Left renal cortex interstitium (tissue), 4 donors: ENCODE measurements at places on chromosomes 2 and 18. TPM values are rescaled to one million over a fixed set of nuclear protein-coding genes. Genes with fewer than 3 reads are reported as not detected.

DNA sequence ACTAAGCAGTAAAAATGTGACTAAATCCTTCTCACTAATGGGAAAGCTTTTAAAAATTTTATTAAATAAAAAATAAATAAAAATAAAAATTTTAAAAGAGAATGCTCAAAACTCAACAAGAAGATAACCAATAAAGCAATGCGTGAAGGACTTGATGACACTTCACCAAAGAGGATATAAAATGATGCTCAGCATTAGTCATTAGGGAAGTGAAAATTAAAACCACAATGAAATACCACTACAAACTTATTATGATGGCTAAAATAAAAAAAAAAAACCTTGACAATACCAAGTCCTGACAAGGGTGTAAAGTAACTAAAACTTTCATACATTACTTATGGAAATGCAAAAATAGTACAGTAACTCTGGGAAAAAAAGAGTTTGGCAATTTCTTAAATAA lies 3.3 kb upstream of the WDR75 start:
- no peak for DNase-seq

DNA sequence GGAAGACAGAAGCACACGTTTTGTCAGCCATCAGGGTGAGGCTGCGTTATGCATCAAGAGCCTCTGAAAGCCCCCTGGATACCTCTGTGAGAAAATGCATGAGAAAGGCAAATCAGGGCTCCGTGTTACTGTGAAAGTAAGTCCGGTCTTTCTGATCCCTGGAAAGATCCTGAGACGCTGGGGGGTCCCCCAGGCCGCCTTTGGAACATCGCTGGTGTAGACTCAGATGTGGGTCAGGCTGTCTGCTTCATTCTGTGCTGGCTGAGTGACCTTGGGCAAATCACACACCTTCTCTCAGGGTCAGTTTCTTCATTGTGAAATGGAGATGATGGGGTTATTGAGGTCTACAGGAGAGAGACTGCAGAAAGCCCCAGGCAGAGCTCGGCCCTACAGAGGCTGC lies 42.0 kb upstream of the HS6ST1 start:
- DNase-seq, result no peak

- no peak for DNase-seq
Measured at GRCh38 chr2:128563348-128563687, 244.7 kb upstream of the HS6ST1 start.

DNA sequence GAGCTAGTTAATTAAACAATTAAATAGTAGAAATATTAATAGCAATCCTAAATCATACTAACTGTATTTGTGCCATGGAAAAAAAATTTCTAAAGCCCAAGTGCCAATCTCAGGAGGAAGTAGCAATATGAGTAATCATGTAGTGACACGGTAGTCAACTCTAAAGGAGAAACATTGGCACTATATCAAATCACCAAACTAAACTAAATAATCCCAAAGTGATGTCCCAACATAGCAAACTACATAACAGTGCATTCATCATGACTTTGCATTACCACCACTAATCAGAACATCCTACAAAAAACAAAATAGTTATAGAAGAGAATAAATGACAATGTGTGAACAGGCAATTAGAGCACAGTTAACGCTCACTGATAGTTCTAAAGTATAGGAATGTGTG lies 195.1 kb downstream of the EXOC6B start:
- DNase-seq, result no peak

The TNFAIP6 gene
- 1.8 TPM for polyA plus RNA-seq

DNA sequence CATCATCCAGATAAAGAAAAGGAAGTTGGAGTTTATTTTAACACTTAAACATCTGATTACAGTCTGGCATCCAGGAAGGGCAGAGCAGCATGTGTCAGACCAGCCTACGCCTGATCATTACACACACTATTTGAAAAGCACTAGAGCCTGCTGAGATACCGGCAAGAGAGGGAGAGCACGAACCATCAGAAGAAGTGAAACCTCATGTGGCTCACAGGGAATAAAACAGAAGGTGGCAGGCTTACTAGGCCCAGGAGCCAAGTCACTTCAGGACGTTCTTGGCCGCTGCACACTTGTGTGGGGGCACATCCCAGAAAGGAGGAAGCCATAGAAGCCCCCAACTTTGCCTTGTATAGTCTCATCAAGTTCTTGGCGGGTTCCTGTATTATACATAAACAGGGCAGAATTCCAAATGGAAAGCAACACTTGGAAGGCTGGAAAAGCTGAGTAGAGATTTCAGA lies 105.5 kb downstream of the UGGT1 start:
- no peak for DNase-seq

DNA sequence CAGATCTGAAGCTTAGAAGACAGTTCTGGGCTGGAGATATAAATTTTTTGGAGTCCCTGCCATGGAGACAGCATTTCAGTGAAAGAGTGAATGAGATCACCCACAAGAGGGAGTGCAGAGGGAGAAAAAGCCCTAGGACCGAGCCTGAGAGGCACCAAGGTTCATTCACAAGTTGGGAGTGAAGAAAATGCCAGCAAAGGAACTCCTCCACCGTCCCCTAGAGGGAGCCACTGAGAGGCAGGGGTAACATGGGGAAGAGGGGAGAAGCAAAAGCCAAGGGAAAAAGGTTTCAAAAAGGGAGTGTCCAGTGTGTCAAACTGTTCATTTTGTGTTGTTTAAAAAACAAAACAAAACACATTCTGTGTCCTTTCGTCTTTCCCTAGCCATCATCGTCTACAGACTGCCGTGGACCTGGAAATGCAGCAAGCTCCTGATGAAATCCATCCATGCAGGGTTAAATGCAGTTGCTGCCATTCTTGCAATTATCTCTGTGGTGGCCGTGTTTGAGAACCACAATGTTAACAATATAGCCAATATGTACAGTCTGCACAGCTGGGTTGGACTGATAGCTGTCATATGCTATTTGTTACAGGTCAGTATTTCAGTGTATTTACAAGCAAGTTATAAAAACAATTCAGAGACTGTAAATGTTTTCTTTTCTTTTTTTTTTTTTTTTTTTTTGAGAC lies 19.1 kb downstream of the CYBRD1 start:
- DNase-seq, result no peak

GRCh38 chr2:42859006-42859552 lies 66.7 kb upstream of the HAAO start:
- peak; percentile 69 for DNase-seq

DNA sequence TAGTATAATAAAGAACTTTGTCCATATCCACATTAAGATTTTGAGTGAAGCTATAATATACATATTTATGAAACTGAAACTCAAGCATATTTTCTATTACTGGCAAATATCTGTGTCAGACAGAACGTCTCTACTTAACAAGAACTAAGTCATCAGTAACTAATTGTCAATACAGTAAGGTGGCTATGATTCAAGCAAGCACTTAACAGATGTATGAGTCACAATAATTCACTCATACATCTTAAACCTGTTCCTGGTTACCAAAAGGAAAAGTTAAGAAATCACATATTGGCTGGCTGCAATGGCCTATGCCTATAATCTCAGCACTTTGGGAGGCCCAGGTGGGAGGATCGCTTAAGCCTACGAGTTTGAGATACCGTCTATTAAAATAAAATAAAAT lies 96.0 kb downstream of the SOS1 start:
- DNase-seq, result no peak

DNA sequence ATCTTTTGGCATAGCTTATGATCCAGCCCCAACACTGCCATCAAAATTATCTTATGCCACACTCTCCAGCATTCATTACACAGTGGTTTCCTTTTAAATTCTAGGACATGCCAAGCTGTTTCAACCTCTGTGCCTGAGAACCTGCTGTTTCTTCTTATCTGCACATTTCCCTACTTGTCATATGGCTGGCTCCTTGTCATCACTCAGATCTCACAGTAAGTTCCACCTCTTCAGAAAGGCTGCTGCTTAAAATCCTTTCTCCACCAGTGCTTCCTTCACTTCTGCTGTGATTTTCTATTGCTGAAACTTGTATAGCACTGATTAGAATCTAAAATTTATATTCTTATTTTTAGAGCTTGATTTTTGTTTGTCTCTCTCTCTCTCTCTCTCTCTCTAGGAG lies 43.4 kb downstream of the MC4R start:
- DNase-seq, result no peak

The UGT1A4 gene
- not detected for polyA plus RNA-seq

DNA sequence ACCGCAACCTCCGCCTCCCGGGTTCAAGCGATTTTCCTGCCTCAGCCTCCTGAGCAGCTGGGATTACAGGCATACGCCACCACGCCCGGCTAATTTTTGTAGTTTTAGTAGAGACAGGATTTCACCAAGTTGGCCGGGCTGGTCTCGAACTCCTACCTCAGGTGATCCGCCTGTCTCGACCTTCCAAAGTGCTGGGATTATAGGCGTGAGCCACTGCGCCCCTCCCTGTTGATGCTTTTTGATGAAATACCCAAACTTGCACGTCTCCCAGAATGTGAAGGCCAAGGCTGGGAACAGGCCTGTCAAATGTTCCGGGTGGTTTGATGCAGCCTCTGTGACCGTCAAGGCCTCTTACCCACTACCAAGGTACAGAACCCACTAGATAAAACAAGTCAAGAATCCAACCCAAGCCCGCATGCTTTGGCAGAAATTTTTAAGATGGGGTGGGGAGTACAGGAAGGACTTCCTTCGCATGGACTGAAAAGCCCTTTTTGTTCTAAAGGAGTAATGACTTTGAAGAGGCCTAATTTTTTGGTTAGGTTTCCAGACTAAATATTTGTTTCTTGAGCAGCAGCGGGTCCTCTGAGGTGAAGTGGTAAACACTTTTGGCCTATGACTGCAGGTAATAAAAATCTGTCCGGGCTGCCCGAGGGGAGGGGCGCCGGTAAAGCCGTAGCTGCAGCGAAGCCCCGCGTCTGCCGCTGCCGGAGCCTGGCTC lies 3.7 kb upstream of the EVX2 start:
- no peak for DNase-seq

The SLC9A2 gene
- polyA plus RNA-seq, result 6.2 TPM

DNA sequence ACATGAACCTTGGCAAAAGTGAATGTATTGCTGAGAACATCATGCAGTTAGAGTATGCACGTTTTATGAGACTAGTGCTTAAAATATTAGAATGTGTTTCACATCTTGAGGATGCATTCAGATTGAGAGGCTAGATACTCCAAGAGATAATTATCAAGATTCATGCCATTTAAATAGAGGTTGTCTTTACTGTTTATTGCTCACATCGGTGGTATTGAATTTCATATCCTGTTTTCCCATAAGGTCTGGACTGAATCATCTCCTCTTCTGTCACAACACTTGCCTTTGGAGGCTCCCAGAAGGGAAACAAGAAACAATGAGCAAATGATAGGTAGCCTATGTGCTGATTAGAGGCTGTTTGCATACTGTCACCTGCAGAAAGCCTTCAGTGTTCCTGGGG lies 83.8 kb downstream of the CLHC1 start:
- DNase-seq, result no peak

GRCh38 chr2:65357959-65358294 lies 74.5 kb downstream of the SPRED2 start:
- no peak for DNase-seq

DNA sequence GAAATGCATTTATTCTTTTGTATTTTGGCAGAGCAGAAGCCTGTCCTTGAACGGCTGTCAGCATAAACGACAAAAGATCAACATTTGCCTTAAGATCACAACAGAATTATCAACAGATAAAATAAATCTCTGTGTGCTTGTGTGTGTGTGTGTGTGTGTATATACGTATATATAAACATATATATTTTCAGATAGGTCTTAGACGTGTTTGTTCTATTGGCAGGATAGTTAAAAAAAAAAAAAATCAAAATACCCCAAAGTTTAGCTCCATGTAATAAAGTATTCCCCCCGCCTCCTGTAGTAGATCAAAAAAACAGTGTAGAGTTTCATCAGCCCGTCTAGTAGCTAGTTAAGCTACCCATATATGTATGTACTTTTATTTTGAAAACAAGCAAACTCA lies 107.9 kb downstream of the CHN1 start:
- no peak for DNase-seq

The TOGARAM2 gene
- 0.75 TPM for polyA plus RNA-seq

The AQP4 gene
- 2.3 TPM for polyA plus RNA-seq

DNA sequence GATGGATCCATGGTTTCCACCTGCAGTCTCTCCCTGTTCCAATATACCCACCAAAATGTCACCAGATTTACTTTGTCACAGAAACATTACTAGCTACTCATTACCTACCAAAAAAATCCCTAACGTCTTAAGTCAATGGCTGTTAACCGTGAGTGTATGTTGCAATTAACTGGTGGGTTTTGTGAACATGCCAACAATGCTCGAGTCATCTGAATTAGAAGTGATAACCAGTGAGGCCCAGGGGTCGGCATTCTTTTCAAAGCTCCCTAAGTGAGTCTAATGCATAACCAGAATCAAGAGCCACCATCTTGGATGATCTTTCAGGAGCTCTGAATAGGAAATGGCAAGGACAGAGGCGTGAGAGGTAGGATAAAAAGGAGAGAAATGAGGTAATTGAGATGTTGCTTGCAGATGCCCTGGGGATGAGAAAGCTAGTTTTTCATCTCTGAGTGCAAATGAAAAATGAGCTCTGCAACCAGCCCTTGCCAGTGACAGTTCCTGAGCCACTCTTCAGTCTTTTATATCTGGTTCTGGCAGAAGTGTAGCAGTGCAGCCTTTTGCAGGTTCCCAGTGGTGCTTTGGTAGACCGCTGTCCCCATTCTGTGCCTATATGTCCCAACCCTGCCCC lies 130.0 kb upstream of the RND3 start:
- DNase-seq, result no peak

- DNase-seq, result no peak
Measured at GRCh38 chr2:34332813-34333212, 733.7 kb upstream of the FAM98A start.

DNA sequence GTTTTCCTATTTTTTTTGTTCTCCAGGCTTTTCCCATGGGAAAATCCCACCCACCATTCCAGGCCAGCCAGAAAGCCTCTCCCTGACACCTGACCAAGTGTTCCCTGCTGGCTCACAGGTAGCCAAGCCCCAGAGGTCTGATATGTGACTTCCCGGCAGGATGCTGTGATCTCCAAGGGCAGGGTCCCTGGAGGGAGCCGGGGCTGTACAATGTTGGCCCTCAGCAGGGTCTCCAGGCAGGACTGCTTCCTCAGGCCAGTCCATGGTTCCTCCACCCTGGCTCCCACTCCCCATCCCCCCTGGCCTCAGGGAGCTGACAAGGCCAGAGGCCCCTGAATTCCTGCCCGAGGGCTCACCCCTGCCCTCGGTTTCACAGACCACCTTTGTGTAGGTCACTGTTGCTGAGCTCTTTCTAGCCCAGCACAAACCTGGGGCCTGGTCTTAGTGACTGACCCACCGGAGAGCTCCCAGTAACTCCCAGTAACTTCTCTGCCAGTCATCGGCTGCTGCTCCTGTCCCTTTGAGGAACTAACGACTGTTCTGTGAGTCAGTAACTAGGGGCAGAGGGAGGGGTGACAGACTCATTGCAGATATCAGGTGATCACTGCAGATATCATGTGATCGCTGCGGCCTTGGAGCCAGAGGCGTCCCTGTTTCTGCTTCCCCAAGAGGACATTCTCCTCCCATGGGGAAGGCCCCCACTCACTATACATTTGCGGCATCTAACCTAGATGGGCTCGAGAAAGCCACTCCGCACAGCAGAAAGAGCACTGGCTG lies 38.7 kb downstream of the SDC1 start:
- no peak for DNase-seq

GRCh38 chr2:201797175-201797840 lies 9.0 kb upstream of the CDK15 start:
- DNase-seq, result no peak

- no peak for DNase-seq
Measured at GRCh38 chr2:168191955-168192785, 55.2 kb downstream of the STK39 start.
